Esophagus muscularis mucosa (tissue), 4 donors: ENCODE measurements at places on chromosomes 12 and 14. TPM values are rescaled to one million over a fixed set of nuclear protein-coding genes. Genes with fewer than 3 reads are reported as not detected.
A peak's percentile ranks its signal among the peaks of the same experiment; 100 is the strongest.

- no peaks in the 10 kb centered on the region for H3K36me3 ChIP-seq
- DNase-seq: no peak
- no peak overlapping the region for H3K27ac ChIP-seq
- H3K4me3 ChIP-seq: no peak overlapping the region
- H3K4me1 ChIP-seq: no peaks in the 10 kb centered on the region
Measured at GRCh38 chr12:105554223-105554678, 223.8 kb downstream of the C12orf75 start.

DNA sequence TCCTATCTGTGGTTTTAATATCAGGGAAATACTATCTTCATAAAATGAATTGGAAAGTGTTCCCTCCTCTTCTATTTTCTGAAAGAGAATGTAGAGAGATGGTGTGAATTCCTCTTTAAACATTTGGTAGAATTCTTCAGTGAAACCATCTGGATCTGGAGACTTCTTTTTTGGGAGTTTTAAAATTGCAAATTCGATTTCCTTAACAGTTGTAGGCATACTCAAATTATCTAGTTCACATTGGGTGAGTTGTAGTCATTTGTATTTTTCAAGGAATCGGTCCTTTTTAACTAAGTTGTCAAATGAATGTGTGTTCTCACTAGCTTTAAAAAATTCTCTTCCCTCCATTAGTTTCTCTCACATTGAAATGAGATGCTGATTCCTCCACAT lies 75.4 kb upstream of the CHST11 start:
- H3K27ac ChIP-seq: no peak overlapping the region
- peaks cover 8% of the 10 kb centered on the region for H3K4me1 ChIP-seq
- DNase-seq: no peak
- no peaks in the 10 kb centered on the region for H3K36me3 ChIP-seq
- H3K4me3 ChIP-seq: no peak overlapping the region

Gene PRB2
- not detected for total RNA-seq

Gene TGM1
- 3.3 TPM for total RNA-seq

GRCh38 chr14:52977798-52978197 lies 26.9 kb upstream of the FERMT2 start:
- no peak overlapping the region for H3K4me3 ChIP-seq
- no peaks in the 10 kb centered on the region for H3K36me3 ChIP-seq
- H3K27me3 ChIP-seq: no peaks in the 10 kb centered on the region
- H3K4me1 ChIP-seq: no peaks in the 10 kb centered on the region
- DNase-seq: no peak
- H3K27ac ChIP-seq: no peak overlapping the region

Gene LGMN
- total RNA-seq: 110 TPM

GRCh38 chr14:53368711-53369201 lies 215.6 kb upstream of the DDHD1 start:
- H3K27me3 ChIP-seq: no peaks in the 10 kb centered on the region
- H3K36me3 ChIP-seq: no peaks in the 10 kb centered on the region
- H3K4me1 ChIP-seq: peaks cover 22% of the 10 kb centered on the region

- peaks cover 38% of the 10 kb centered on the region for H3K36me3 ChIP-seq
- no peaks in the 10 kb centered on the region for H3K27me3 ChIP-seq
- H3K27ac ChIP-seq: no peak overlapping the region
- H3K4me1 ChIP-seq: no peaks in the 10 kb centered on the region
Measured at GRCh38 chr12:123488539-123489230, 30.7 kb downstream of the SNRNP35 start.

Gene IL31
- total RNA-seq: not detected

DNA sequence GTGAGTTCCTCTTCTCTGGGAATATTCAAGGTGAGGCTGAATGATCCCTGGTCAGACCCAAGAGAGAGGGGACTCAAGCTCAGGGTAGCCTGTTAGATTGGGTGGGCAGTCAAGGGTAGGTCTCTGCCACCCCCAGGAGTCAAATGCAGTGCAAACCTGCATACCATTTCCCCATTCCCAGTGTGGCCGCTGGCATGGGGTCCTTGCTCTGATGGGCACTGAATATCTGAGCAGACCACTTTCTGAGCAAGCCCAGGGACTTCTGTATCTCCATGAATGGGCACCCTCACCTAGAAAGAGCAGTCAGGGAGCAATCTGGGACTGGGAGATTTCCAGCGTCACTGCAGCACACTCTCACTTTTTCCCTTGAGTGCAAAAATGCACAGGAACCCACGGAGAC lies 573.7 kb downstream of the BCL11B start:
- peak; percentile 79 for DNase-seq
- H3K27me3 ChIP-seq: peaks cover 7% of the 10 kb centered on the region
- no peaks in the 10 kb centered on the region for H3K36me3 ChIP-seq
- no peak overlapping the region for H3K27ac ChIP-seq
- no peaks in the 10 kb centered on the region for H3K4me1 ChIP-seq

Gene ERO1A
- 35.5 TPM for total RNA-seq

- no peaks in the 10 kb centered on the region for H3K4me1 ChIP-seq
- no peak for DNase-seq
- H3K27me3 ChIP-seq: no peaks in the 10 kb centered on the region
- no peaks in the 10 kb centered on the region for H3K36me3 ChIP-seq
Measured at GRCh38 chr12:12583510-12584178, 21.0 kb upstream of the DUSP16 start.

DNA sequence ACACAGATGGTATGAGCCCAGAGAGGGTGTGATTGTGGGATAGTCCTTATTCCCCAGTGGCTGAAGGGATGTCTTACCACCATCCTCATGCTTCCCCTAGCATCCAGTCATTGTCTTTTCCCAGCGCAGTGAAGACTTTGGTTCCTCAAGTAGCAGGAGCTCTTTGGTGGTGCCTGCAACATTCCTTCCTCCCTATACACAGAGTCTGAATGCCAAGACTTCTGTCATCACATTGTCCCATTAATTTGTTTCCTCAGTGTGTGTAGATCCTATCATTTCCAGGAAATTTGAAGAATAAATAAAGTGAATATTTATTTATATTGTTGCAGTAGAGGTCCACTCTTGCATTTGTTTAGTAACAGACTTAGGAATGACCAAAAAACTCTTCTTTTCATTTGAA lies 147.2 kb downstream of the DACT1 start:
- H3K27ac ChIP-seq: no peak overlapping the region
- no peaks in the 10 kb centered on the region for H3K36me3 ChIP-seq

Gene NAV3
- 4.3 TPM for total RNA-seq

DNA sequence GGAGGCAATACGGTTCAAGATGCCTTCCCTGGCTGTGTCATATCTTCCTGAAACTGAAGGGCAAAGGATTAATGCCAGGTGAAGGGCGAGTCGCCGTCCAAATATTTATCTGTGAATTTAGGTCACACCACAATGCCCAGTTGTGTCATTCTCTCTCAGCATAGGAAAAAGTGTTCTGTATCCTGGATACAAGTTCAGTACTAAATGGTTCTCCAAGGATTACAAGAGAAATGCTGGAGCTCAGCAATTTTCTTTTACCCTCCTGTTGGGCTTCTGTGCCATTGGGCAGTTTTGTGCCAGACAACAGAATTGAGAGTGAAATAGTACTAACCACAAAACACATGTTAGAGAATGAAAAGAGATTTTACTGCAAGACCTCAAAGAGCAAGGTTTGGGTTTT lies 493.9 kb downstream of the EGLN3 start:
- H3K27me3 ChIP-seq: no peaks in the 10 kb centered on the region
- no peak overlapping the region for H3K4me3 ChIP-seq
- no peak for DNase-seq
- no peak overlapping the region for H3K27ac ChIP-seq

Gene APOF
- not detected for total RNA-seq

DNA sequence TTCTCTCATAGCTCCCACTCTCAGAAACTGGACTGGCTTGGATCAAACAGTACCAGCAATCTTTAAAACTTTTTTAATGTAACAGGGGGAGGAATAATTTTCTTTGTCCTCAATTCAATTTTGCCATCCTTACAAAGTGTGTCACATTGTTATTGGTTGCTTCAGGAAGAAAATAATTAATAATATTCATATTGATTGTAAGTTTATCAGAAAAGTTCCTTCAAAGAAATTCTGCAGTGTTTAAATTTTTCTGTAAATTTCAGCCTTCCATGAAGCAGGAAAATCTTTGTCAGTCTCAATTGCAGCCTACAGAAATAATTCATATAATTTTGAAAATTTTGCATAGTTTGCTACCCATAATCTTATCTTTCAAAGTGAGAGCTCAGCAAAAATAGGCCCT lies 1119.1 kb upstream of the ATXN7L3B start:
- no peaks in the 10 kb centered on the region for H3K36me3 ChIP-seq
- H3K27me3 ChIP-seq: no peaks in the 10 kb centered on the region
- no peaks in the 10 kb centered on the region for H3K4me1 ChIP-seq
- no peak overlapping the region for H3K27ac ChIP-seq
- H3K4me3 ChIP-seq: no peak overlapping the region

- no peak for DNase-seq
- H3K36me3 ChIP-seq: no peaks in the 10 kb centered on the region
- no peak overlapping the region for H3K4me3 ChIP-seq
- peaks cover 3% of the 10 kb centered on the region for H3K4me1 ChIP-seq
- no peak overlapping the region for H3K27ac ChIP-seq
Measured at GRCh38 chr12:29035112-29035511, 114.0 kb upstream of the FAR2 start.

DNA sequence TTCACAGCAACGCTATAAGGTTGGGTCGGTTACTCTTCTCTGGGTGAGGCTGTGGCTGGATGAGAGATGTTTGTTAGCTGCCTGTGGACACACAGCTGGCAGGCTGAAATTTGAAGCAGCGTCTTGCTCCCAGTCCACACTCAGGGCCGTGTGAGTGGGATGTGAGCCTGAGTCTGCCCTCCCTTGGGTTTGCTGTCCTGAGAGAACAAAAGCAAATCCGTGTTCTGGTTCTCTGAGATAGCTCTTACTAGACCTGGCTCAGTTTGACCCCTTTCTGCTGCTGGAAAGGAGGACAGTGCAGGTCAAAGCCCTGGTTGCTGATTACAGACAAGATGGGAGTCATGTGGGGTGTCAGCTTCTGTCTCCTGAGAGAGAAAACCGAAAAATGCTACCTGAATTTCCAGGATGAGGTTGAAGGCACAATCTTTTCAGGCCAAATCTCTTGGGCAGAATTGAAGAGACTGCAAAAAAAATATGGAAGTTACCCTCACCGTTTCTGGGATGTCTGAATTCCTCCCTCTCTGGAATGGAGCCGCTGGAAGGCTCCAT lies 270.8 kb downstream of the ZFP36L1 start:
- no peak overlapping the region for H3K4me3 ChIP-seq
- peak; percentile 88 for DNase-seq
- H3K27me3 ChIP-seq: no peaks in the 10 kb centered on the region
- H3K27ac ChIP-seq: peak overlapping the region; percentile 79

- no peaks in the 10 kb centered on the region for H3K27me3 ChIP-seq
- no peak overlapping the region for H3K4me3 ChIP-seq
- no peak for DNase-seq
- H3K4me1 ChIP-seq: peaks cover 6% of the 10 kb centered on the region
- H3K27ac ChIP-seq: no peak overlapping the region
- H3K36me3 ChIP-seq: peaks cover 89% of the 10 kb centered on the region
Measured at GRCh38 chr12:114676142-114676741, 7.7 kb downstream of the TBX3 start.

- H3K4me3 ChIP-seq: no peak overlapping the region
- no peak overlapping the region for H3K27ac ChIP-seq
- no peaks in the 10 kb centered on the region for H3K36me3 ChIP-seq
Measured at GRCh38 chr12:48446161-48446776, 26.1 kb upstream of the ANP32D start.

- H3K27ac ChIP-seq: no peak overlapping the region
- no peak for DNase-seq
- peaks cover 4% of the 10 kb centered on the region for H3K4me1 ChIP-seq
- no peak overlapping the region for H3K4me3 ChIP-seq
- no peaks in the 10 kb centered on the region for H3K36me3 ChIP-seq
Measured at GRCh38 chr12:3046441-3047200, 30.6 kb upstream of the TSPAN9 start.

DNA sequence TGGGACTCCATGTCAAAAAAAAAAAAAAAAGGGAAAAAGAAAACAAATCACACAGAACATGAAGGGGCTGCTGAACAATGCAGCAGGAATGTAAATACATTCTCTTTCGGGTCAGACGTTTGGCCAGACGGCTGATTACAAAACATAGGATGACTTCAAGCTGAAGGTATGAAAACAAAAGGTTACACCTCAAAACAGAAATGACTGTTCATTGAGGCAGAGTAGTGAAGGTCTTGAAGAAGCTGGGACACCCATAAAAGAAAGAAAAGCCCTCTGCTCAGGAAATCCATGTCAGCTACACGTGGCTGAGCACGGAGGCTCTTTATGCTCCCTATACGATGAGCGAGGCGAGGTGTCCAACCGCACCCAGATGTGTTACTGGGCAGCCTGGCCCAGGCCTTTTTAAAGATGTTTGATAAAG lies 37.7 kb downstream of the FGD4 start:
- H3K4me3 ChIP-seq: no peak overlapping the region
- DNase-seq: no peak
- H3K4me1 ChIP-seq: peaks cover 11% of the 10 kb centered on the region
- H3K36me3 ChIP-seq: no peaks in the 10 kb centered on the region
- no peaks in the 10 kb centered on the region for H3K27me3 ChIP-seq

DNA sequence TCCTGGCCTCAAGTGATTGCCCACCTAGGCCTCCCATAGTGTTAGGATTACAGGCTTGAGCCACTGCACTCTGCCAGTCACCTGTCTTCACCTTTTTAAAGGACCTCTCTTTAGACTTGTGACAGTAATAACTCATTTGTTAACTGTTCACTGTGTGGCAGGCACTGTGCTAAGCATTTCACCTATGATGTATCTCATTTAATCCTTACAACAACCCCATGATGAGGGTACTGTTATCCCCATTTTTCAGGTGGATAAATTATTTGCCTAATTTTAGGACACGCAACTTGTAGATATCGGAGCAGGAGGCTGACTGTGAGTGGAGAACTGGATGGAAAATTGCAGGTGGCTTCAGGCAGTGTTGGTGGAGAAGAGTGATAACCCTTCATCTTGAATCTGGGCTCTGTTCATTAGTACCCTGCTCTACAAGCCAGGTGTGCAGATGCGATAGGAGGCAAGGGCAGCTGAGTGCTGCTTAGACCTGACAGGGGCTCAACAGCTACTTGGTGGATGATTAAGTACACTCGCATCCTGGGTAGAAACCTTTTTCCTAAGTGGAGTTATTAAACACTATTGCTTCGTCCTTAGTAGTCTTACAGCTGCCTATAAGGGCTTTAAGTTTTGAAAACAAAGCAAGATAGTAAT lies 2.7 kb downstream of the TCTN1 start:
- no peak for DNase-seq
- no peak overlapping the region for H3K27ac ChIP-seq
- H3K4me3 ChIP-seq: no peak overlapping the region
- no peaks in the 10 kb centered on the region for H3K27me3 ChIP-seq
- H3K36me3 ChIP-seq: peaks cover 4% of the 10 kb centered on the region
- peaks cover 23% of the 10 kb centered on the region for H3K4me1 ChIP-seq

Gene PTPRO
- 0.52 TPM for total RNA-seq
